HEK293T (cell line): ENCODE measurements at places on chromosomes 3 and 15.

- DNase-seq: no peak
Measured at GRCh38 chr3:66382142-66382541, 118.7 kb downstream of the LRIG1 start.

DNA sequence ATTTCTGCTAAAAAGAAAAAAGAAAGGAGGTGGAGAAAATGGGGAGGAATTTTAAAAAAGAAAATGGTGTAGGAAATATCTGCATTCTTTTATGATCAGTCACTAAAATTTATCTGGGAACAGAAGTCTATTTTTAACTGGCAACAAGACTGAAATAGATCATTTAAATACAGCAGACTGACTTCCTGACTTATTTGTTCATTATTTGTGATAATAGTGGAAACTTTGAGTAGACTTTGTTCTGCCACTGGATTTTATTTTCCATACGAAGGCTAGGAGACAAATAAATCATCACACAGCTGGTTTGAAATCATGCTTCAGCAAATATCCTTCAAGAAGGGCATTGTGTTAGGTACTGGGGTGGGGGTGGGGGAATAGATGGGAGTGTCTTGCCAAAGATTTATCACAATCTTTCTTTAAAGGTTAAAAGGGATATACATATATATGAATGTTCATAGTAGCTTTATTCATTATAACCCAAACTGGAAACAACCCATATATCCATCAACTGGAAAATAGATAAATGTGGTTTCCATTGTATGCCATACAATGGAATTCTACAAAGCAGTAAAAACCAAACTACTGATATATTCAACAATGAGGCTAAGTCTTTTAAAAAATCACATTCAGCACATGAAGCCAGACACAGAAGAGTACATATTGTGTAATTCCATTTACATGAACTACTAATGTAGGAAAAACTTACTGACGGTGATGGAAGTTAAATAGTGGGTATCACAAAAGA is 4.7 kb upstream of the CLASP2 start:
- DNase-seq: no peak

GRCh38 chr3:112149136-112149535 is 16.1 kb upstream of the GCSAM start:
- no peak for DNase-seq

- no peak for DNase-seq
Measured at GRCh38 chr3:119211803-119212202, 28.9 kb downstream of the B4GALT4 start.

GRCh38 chr3:37967260-37967881 is 23.2 kb upstream of the VILL start:
- peak; percentile 76 for DNase-seq

DNA sequence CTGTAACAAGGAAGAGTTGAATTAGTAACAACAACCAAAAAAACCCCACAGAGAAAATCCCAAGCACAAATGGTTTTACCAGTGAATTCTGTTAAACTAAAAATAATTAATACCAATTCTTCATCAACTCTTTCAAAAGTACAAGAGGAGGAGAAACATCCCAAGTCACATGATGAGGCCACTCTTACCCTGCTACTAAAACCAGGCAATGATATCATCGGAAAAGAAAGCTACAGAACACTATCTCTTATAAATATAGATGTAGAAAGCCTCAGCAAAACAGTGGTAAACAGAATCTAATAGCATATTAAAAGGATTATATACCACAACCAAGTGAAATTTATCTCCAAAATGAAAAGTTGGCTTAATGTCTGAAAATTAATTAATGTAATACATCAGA is 168.1 kb upstream of the SLCO3A1 start:
- no peak for DNase-seq

GRCh38 chr15:49079340-49080039 is 33.2 kb upstream of the SECISBP2L start:
- DNase-seq: no peak

DNA sequence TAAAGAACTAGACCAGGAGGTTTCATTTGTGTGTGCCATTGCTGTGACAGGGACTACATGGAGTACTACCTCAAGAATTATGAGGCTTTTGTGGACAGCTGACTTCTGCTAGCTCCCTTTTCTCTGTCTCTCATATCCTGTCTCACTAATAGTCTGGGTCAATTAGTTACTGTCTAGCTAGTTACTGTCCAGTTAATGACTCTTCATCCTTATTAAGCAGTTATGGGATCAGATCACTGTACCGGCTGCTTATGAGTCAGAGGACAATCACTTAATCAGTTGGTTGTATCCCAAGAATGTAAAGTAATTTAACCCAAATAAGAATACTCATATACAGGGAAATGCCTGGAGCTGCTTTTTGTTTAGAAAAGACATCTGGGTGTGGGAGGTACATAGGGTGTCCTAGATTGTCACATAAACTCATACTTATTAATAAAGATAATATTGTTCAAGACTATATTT is 158.0 kb downstream of the CDIN1 start:
- DNase-seq: no peak

GRCh38 chr3:14761121-14761672 is 57.6 kb upstream of the FGD5 start:
- peak; percentile 8 for DNase-seq

- DNase-seq: no peak
Measured at GRCh38 chr3:120559242-120560061, 36.7 kb upstream of the NDUFB4 start.

DNA sequence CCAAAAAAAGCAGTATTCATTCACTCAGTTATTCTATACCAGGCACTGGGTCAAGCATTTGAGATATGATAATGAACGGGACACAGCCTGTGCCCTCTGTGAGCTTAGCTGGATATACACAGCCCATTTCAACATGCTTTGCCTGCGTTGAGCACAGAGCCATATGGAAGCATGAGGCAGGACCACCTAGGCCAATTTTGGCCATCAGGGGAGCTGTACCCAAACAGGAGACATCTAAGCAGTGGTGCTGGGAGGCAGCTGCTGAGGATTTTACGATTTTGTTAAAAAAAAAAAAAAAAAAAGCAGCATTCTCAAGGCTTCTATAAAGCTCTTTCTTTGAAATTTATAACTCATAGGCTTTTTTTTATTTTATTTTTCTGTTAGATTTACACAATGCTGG is 87.2 kb upstream of the SLC2A2 start:
- peak; percentile 43 for DNase-seq

DNA sequence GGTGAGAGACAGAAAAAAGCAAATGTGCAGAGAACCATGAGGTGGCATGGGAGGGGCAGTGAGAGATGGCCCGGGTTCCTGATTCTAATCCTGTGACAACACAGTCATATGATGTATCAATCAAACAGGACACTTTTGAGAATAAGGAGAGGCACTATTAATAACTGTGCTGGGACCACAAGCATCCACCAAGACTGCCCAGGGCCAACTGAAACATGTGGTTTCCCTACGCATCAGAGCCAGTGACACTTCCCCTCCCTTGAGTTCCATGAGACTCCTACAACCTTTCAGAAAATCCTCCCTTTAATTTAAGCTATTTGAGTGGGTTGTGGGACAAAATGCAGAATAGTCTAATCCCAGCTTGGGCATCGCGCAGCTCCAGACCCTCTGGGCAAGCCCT is 17.4 kb downstream of the SH3BP5 start:
- DNase-seq: no peak

DNA sequence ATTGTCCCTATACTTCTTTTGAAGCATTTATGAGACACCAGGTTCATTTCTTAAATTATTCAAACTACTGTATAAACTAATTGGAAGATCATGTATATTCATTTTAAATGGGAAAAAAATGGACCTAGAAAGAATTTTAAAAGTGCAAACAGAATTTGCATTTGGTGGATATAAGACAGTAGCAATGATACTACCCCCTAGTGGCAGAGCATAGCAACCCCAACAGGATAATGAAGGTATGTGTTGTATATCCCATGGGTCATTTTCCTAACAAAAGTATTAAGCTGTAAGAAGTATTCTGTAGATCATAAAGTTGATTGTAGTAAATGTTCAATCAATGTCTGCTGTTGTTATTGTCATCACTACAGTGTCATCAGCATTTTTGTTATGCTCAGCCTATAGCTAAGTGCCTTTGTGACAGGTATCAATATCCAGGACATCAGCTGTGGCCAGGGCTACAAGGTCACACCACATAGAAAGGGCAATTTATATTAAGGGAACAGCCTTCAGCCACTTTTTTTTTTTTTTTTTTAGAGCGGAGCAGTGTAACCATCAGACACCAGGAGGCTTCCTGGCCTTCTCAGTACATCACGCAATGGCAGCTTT is 175.8 kb downstream of the FOXB1 start:
- peak; percentile 16 for DNase-seq

DNA sequence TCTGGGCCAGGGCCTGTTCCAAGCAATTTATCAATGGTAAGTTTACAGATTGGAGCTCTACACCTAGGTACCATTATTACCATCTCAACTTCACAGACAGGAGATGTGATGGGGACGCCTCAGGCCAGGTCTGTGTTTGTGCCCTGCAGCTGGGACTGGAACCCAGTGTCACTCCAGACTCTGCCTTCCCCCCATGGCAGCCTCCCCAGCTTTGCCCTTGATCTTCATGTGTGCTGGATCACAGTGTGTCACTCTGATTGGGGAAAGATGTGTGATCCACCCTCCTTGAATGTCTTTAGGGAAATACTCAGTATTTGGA is 59.6 kb downstream of the MGLL start:
- no peak for DNase-seq

- no peak for DNase-seq
Measured at GRCh38 chr15:45535486-45536042, 13.0 kb upstream of the SLC30A4 start.

- no peak for DNase-seq
Measured at GRCh38 chr3:178404961-178405360, 131.3 kb upstream of the KCNMB2 start.

DNA sequence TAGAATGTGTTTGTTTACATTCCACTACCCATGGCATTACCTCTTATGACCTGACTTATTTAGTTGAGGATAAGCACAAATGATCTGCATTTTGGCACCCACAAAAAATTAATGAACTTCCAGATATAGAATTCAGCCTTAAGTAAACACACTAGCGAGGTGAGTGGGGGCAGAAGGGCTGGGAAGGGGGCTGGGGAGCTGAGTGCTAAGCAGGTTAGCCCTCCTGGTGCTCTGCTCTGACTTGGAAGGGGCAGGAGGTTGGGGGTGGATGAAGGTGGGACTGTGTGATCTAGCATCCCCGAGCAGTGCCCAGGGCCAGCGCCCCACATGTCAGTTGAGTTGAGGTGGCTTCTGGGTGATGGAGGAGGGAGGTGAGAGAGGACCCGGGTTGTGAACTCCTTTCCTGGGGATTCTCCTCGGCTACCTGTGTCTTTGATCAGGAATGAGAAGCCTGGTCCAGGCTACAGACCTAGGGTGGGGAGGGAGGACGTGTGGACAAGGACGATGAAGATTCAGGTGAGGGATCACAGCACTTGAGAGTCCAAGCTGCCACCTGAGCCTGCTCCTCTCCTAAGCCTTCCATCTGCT is 178.6 kb upstream of the SMAD3 start:
- DNase-seq: no peak

DNA sequence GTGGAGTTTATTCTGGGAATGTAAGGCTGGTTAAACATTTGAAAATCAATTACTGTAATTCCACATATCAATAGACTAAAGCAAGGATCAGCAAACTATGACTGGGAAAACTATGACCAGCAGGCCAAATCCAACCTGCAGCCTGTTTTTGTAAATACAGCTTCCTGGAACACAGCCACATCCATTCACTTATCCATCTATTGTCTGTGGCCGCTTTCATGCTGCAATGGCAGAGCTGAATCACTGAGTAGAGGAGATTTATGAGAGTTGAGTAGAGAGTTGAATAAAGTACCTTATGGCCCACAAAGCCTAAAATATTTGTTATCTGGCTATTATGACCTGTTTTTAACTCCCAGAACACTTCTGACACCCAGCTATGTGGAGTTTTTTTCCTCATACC is 12.2 kb downstream of the MYLK start:
- no peak for DNase-seq

GRCh38 chr3:167780214-167780883 is 44.8 kb downstream of the SERPINI1 start:
- no peak for DNase-seq

DNA sequence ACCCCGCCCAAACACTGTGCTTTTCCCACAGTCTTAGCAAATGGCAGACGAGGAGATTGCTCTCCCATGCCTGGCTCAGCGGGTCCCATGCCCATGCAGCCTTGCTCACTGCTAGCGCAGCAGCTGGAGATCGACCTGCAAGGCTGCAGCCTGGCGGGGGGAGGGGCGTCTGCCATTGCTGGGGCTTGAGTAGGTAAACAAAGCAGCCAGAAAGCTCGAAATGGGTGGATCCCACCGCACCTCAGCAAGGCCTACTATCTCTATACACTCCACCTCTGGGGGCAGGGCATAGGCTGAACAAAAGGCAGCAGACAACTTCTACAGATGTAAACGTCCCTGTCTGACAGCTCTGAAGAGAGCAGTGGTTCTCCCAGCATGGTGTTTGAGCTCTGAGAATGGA is 27.2 kb upstream of the WDR5B start:
- no peak for DNase-seq

DNA sequence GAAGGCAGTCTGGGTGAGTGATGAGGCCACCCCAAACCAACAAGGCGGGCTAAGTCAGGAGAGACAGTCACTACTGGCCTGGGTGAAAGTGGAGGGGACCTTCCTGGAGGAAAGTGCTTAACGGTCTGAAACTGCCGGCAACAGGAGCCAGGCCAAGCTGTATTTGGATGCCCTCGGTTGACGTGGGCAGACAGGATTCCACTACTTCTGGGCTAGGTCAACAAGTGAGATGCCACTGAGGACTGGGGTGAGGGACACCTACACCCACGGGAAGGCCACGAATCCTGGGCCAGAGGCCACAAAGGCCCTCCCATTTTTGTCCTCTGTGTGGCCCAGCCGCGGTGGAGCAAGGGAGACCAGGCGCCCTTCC is 12.3 kb downstream of the SPTBN5 start:
- no peak for DNase-seq

DNA sequence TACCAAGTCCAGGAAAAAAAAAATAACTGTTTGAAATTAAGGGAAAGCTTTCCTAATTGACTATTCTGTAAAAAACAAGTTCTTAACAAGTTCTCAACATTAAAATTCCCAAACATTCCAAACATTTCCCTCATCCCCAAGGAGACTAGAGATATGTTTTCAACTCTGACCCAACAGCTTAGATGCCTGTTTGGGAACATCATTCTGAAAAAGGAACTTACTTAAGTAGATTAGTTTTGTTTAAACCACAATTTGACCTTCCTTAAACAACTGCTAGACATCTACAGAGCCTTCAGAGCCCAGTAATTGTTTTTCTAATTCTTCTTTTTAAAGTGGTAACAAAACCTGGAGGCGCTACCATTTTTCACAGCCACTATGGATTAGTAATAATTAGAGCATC is 12.8 kb downstream of the UBR1 start:
- DNase-seq: no peak

GRCh38 chr15:31173790-31174450 is 72.4 kb upstream of the TRPM1 start:
- no peak for DNase-seq

- DNase-seq: no peak
Measured at GRCh38 chr3:31732548-31732947, 199.8 kb downstream of the STT3B start.

DNA sequence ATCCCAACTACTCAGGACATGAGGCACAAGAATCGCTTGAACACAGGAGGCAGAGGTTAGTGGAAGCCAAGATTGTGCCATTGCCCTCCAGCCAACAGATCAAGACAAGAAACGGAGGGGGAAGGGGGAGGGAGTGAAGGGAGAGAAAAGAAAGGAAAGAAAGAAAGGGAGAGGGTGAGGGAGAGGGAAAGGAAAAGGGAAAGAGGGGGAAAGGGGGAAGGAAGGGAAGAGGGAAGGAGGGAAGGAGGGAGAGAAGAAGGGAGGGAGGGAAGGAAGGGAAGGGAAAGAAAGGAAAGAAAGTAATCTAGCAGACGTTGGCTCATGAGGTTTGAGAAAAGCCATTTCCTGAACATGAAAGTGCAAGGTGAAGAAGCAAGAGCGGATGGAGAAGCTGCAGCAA is 53.1 kb upstream of the SETMAR start:
- no peak for DNase-seq
